ENCODE measurements at places on chromosomes 13 and 19.
A peak's percentile ranks its signal among the peaks of the same experiment; 100 is the strongest.

DNA sequence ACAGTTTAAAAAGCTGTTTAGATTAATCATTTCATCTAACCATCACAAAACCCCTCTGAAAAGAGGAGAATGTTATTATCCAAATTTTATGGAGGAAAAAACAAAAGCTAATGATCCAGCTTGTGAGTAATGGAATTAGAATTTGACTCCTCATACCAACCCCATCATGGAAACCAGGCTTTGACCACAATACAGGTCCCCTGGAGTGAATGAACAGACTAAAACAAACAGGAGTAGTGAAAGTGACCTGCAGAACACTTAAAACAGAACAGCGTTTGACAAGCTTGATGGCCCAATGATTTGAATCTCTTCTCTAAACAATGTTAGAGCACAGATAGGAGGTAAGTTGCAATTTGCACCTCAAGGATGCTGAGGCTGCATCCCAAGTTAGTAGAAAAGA lies 230.0 kb downstream of the DCT start:
- no peak for DNase-seq

- peak; percentile 67 for DNase-seq
Measured at GRCh38 chr13:41960637-41961465, at the start of gene VWA8. TSS of gene VWA8 (minus strand) at chr13:41961109. CDS start at chr13:41961015, 94 bp downstream.

GRCh38 chr13:110826861-110827672 lies 87.8 kb downstream of the ANKRD10 start:
- DNase-seq = no peak

GRCh38 chr13:33785384-33785783 lies 32.6 kb upstream of the RFC3 start:
- DNase-seq = no peak

GRCh38 chr13:52447354-52447753 lies 3.1 kb downstream of the VPS36 start:
- DNase-seq = no peak

Measured in stimulated activated CD8-positive, alpha-beta memory T cell treated with anti-CD3 and anti-CD28 coated beads, Interleukin-15, amount 100 ng/mL, for 4 hours (primary cell).